ENCODE measurements at places on chromosomes 16 and 17.

DNA sequence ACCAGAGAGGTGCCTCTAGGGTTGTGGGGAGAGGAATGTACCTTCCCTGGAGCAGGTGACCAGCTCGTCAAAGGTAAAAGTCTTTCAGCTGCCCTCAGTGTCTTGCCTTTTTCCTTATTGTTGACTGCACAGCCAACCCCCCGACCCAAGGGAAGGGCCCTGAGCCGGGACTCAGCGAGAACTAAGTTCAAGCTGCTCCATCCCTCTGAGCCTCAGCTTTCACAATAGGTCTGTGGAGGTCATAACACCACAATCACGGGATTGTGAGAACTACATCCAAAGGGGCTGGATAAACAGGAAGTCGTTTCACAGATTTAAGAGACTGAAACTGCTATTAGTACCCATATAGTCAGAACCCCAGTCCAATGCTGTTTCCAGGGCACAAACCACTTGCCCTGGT is 2.6 kb upstream of the KRT36 start:
- peak; percentile 90 for DNase-seq

GRCh38 chr16:4240624-4241023 is 1.3 kb downstream of the SRL start:
- no peak for DNase-seq

DNA sequence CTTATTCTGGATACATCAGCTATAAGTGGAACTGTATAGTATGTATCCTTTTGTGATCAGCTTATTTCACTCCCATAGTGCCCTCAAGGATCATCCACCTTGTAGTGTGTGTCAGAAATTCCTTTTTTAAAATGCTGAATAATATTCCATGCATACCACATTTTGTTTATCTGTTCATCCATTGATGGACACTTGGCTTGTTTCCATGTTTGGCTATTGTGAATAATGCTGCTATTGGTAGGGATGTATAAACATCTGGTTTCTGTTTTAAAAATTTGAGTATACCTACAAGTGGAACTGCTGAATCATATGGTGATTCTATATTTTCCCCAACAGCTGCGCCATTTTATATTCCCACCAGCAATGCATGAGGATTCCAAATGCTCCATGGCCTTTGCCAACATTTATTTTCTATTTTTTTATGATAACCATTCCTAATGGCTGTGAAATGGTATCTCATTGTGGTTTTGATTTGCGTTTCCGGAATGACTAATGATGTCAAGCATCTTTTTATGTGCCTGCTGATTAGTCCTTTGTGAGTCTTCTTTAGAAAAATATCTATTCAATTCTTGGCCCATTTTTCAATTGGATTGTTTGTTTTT is 11.6 kb downstream of the RCVRN start:
- no peak for DNase-seq

GRCh38 chr17:70365091-70365583 is 195.8 kb downstream of the KCNJ2 start:
- peak; percentile 75 for DNase-seq

DNA sequence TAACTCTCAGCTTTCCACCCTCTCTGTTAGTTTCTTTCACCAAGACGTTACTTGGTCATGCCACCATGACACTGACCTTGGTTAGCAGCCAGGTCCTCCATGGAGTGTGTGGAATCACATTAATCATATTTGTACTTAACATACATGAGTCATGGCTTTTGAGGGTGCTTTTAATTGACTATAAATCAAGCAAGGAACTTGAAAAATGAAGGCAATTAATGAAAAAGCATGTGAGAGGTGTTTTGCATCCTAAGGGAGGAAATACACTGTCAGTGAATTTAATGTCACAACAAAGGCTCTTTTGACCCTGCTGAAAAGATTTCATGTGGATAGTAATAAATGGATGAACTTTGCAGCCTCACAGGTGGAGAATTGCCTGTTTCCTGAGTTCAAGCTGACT is 240.7 kb downstream of the CDH13 start:
- DNase-seq, result no peak

GRCh38 chr17:78324391-78325075 is 35.3 kb downstream of the SOCS3 start:
- peak; percentile 94 for DNase-seq

DNA sequence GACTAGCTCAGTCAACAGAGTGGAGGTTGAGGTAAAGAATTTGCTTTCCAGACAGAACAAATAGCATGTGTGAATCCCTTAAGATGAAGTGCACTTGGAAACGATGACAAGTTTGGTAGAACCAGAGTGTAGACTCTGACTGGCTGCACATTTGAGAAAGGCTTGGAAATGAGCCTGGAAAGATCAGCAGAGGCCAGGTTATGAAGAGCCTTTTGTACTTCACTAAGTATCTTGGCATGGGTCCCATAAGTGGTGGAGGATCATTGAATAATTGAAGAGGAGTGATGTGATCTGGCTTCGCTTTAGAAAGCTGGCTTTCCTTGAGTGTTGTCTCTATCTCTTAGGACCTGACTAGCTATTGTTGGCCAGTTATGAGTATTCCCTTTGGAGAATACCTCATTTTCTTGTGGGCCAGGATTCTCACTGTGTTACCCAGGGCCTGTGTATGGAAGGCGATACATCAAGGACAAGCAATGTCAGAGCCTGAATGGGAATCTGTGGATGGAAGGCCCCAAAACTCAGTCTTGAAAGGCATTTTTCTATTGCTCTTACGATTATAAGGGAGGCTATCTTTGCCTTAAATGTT is 329.8 kb downstream of the UTP18 start:
- no peak for DNase-seq

GRCh38 chr17:82668631-82669099 is 20.4 kb upstream of the WDR45B start:
- DNase-seq, result peak; percentile 85

DNA sequence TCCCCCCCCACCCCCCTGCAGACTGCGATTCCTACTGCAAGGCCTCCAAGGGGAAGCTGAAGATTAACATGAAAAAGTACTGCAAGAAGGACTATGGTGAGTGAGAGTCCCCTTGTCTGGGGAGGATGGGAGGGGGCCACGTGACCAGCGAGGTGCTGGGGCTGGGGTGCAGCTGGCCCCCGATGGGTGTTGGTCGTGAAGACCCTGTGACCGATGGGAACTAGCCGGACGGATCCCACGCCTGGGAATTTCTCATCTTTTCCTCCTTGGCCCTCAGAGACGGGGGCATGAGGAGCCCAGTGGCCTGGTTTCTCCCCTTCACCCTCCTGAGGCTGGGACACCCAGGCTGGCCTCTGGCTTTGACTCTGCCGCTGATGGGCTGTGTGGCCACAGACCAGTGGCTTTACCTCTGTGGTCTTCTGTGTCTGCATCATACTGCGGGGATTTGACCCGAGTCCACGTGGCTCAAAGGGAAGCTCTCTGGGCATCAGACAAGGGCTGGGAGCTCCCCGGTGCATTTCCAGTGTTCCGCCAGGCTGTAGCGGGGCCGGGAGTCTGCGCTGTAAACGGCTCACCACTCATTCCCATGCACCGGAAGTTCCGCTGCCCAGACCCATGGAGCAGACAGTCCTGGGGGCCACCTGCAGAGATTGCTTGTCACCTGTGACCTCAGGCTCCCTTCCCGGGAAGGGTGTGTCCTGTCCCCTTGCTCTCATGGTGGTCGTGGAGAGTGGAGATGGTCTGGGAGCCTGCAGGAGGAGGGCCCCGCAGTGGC is 200.0 kb downstream of the NTN1 start:
- DNase-seq, result no peak

Data from suppressor macrophage treated with lipopolysaccharide for 4 hours (primary cell).